Stimulated activated CD8-positive, alpha-beta memory T cell treated with anti-CD3 and anti-CD28 coated beads, Interleukin-7, amount 100 ng/mL, for 48 hours (primary cell): ENCODE measurements at places on chromosomes 3 and 15.

DNA sequence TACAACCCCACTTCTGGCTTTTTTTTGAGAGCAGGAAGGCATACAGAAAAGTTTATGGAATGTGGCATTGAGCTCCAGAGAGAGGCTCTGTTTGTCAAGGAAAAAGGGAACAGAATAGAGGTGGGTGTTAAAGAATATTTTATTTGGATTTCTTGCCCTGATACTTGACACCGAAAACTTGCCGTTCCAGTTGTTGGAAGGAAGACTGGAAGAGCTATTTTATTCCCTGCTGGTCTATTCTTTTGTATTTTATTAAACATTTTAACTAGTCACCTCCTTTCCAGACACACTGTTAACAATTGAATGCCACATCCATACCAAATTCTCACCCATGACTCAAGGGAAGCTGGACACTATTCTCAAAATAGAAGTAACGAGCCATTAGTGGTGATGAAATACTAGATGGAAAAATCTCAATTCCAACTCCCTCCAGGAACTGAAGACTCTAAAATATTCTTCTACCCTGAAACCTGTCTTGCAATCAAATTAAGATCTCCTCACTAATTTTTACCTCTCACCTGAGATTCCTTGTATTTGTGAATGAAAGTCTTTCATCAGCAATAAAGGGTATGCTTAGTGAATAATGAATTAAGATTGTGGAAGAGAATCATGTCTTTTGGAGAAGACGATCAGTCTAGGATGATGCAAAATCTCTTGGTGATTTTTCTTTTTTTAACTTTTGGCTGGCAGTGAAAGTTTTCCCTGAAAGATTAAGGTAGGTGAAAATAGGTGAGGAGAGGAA, 28.5 kb downstream of the GREM1 start:
- no peak for DNase-seq

DNA sequence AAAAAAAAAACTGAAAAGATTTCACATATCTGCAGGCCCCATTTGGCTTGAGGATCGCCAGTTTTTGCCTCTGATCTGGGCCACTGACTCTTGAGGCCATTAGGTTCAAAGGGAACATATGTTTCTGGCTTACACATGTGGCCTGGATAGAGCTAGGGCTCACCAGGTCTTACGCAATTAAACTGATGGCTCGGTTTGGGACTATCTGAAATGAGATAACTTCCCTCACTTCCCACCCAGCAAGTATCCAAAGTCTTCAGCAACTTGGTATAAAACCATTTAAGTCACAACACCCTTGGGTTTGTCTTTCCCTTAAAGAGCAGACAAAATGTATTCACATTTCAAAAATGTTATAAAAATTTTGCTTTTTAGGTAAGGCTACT, 36.3 kb downstream of the LRIG1 start:
- no peak for DNase-seq

- no peak for DNase-seq
Observed at GRCh38 chr15:92399271-92399950, 5.7 kb downstream of the ST8SIA2 start.

DNA sequence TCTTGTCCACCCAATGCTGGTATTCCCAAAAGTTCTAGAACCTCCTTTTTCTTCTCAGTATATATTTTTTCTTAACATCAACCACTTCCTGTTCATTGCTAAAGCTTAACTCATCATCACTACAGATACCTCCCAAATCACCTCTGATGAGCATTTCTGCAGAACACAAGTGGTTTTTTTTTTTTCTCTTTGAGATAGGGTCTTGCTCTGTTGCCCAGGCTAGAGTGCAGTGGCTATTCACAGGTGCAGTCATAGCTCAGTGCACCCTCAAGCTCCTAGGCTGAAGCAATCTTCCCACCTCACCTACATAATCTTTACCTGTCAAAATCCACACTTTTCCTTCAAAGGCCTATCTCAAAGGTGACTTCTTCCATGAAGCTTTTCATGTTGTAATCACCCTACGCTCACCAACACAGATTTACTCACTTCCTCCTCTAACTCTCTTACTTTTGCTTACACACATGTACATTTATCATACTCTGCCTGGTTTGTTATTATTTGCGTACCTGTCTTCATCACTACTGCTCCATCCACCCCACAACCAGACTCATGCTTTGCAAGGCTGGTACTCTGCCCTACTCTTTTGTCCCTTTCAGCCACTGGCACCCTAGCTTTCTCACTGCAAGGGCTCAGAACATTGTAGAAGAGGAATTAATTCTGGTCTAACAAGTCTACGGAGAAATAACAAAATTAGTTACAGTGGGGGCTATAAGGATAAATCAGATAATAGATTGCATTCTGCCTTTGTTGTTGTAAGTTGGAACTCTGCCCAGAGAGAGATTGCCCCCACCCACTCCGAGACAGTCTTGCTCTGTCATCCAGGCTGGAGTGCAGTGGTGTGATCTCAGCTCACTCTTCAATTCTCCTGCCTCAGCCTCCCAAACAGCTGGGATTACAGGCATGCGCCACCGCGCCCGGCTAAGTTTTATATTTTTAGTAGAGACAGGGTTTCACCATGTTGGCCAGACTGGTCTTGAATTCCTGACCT, 27.5 kb downstream of the HERC1 start:
- no peak for DNase-seq

GRCh38 chr3:172515130-172515918, 7.9 kb downstream of the TNFSF10 start:
- no peak for DNase-seq

DNA sequence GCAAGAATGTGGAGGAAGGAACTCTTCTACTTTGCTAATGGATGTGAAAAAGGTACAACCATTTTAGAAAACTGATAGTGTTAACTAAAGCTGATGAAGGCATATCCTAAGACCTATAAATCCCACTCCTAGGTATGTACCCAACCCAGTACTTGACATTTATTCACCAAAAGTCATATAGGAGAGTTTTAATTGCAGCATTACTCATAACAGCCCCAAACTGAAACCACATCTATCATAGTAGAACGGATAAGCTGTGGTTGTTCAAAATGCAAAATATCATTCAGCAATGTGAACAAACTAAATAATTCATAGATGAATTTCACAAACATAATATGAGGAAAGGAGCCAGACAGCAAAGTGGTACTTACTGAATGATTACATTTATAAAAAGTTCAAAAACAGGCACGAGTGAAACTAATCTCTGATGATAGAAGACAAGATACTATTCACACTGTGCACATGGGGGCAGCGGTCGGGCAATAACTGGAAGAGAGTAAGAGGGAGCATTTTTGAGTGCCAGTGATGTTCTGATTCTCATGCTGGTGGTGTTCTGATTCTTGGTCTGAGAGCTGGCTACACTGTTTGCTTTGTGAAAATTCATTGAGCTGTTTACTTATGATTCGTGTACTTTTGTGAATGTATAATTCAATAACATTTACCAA, 34.3 kb downstream of the GOLIM4 start:
- DNase-seq, result no peak

DNA sequence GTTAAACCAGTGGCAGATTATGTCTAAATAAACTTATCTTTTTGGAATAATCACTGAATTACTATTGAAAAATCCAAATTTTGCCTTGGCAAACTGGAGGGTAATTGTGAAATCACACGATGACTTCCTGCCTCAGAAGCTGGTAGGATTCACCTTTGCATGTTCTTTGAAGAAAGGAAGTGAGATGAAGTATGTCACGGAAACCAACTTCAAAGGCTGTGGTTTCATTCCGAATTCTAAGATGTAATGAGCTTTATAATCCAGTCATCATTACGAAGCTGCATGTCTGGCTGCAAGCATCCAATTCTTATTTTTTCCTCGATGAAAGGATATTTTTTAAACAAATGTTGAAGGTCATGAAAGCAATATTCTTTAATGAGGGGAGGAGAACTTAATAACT, 15.0 kb upstream of the ZBED2 start:
- DNase-seq, result no peak

DNA sequence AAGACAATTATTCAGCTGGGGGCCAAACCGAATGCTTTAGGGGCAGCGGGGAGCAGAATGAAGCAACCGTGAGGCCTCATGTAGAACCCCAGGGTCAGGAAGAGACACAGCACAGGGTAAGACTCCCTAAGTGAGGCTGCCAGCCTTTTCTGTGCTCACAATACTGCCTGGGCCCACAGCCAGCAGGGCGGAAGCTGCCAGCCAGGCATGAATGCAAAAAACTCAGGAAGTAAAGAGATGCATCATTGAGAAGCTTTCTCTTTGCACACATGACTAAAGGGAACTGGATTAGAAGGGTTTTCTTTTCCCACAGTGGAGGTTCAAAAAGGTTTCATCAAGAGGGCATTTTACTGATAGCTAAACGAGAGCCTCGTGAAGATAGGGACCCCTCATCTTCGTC, 33.3 kb downstream of the CA12 start:
- DNase-seq, result no peak

GRCh38 chr15:91099616-91099994, 452 bp upstream of the SV2B start:
- DNase-seq, result peak; percentile 45

- no peak for DNase-seq
Observed at GRCh38 chr3:64932666-64933342, 245.0 kb upstream of the ADAMTS9 start.

GRCh38 chr3:45280232-45280631, 54.1 kb upstream of the TMEM158 start:
- DNase-seq, result no peak

GRCh38 chr15:66795851-66796250, 93.8 kb downstream of the SMAD6 start:
- no peak for DNase-seq

GRCh38 chr3:119427669-119428068, 35.7 kb downstream of the TMEM39A start:
- DNase-seq, result no peak

DNA sequence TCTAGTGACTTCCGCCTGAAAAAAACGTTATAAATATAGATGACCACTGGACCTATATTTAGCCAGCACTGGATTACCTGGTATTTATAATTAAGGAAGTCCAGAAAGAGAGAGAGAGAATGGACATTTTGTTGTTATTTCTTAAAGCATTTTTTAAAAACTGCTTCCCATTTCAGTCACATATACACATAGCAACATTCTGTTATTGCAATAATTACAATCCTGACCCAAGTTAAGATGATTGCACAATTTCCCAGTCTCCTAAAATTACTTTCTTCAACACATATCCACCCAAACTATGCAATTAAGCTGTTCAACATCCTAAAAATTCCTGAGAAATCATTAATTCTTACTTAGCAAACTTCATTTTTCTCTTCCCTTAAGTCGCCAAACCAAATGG, 37.7 kb downstream of the PCSK6 start:
- DNase-seq, result no peak

DNA sequence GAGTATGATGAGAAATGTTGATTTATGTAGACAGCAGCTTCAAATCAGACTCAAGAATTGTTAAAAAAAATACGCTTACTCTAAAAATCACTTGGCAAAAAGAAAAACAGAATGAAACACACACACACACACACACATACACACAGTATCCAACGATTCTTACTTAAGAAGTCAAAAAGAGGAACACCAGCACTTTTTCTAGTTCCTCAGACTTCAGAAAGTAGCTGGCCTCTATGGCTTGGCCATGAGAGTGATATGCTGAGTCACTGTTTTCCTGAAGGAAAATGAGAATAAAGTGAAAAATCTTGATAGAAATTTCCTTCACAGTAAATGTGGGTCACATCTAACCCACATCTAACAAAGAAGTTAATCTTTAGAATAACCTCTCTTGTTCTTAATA, 22.1 kb downstream of the CNTN3 start:
- DNase-seq, result no peak

DNA sequence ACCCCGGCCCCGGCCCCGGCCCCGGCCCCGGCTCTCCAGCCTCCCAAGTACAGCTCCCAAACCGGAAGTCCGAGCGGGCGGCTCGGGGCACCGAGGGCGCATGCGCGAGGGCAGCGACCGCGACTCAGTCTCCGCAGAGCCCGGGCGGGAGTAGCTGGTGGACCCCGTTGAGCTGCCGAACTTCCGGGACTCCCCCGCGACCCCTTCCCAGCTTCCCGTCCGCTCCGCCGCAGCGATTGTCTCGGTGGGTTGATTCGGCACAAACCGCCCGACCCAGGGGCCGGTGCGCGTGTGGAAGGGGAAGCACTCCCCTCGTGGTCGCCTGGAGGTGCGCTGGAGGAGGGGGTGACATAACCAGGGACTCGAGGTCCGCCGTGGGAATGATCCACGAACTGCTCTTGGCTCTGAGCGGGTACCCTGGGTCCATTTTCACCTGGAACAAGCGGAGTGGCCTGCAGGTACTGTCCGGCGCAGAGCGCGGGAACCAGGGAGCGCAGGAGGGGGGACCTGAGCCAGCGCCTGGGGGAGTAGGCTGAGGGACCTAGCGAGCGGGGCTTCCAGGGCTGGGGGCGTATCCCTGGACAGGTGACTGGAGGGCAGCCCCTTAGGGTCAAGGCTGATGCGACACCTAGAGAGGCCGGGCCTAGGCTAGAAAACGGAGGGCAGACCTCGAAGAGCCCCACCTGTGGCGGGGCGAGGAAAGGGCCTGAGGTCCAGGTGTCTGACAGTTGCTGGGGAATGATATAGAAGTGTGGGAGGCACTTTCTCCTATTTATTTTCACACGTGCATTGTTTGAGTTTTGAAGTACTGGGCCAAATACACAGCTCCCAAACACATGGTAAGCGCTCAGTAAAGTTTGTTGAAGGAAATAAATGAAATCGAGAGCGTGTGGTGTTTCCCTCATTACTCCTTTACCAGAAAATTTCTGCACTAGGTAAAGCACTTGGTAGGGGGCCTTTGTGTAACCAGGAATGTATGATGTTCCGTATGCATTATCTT, at the start of the genes TUBGCP4 and ZSCAN29:
Gene TUBGCP4, plus strand, starts transcription at position 127 of the 1,000 bp plus-strand sequence. Its CDS starts 254 bp downstream, at position 381.
Gene ZSCAN29, minus strand, starts transcription at position 69 of the 1,000 bp plus-strand sequence. CDS start 1,130 bp downstream, outside the sequence.
- peak; percentile 70 for DNase-seq

- DNase-seq, result no peak
Observed at GRCh38 chr3:64270142-64270865, 45.0 kb upstream of the PRICKLE2 start.

- no peak for DNase-seq
Observed at GRCh38 chr3:122612696-122613095, 35.2 kb downstream of the PARP15 start.

DNA sequence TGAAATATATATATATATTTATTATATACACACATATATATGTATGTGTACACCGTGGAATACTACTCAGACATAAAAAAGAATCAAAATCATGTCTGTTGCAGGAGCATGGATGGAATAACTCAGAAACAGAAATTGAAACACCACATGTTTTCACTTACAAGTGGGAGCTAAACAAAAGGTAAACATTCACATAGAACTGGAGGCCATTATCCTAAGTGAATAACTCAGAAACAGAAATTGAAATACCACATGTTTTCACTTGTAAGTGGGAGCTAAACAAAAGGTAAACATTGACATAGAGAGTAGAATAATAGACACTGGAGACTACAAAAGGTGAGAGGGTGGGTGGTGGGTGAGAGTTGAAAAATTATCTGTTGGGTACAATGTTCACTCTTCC, 171.5 kb upstream of the GOLIM4 start:
- no peak for DNase-seq

GRCh38 chr15:60551781-60552161, 72.8 kb upstream of the ICE2 start:
- DNase-seq, result no peak

- DNase-seq, result no peak
Observed at GRCh38 chr3:13482106-13482690, 2.1 kb downstream of the HDAC11 start.

- DNase-seq, result no peak
Observed at GRCh38 chr15:72099155-72099554, 18.8 kb downstream of the MYO9A start.
